Lung (tissue), 17 donors: ENCODE measurements at places on chromosomes 4 and X. TPM values are rescaled to one million over a fixed set of nuclear protein-coding genes. Genes with fewer than 3 reads are reported as not detected.

GRCh38 chr4:158121161-158121579 is 51.7 kb downstream of the GASK1B start:
- DNase-seq = no peak

Gene NAT8L
- 0.28 TPM for total RNA-seq

- no peak for DNase-seq
Observed at GRCh38 chrX:138150709-138151108, 560.8 kb downstream of the FGF13 start.

- DNase-seq = no peak
Observed at GRCh38 chr4:100935090-100935489, 412.2 kb downstream of the PPP3CA start.

DNA sequence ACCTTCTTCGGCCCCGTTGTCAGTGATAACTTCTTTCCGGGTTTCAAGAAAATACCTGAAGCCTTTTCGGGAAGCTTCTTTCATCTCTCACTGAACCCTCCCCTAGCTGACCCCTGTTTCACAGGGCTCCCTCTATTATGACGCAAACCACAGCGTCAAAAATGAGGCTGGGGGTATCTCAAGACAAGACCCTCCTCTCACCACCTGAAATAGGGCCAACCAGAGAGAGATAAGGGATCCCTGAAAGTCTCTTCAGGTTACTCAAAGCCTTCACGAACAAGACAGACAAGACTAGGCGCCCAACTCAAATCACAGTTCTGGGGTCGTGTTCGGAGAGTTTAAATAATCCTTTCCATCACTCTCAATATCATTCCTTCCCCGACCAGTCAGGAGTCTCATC is 1.2 kb downstream of the PHF8 start:
- DNase-seq = peak; percentile 29

- peak; percentile 17 for DNase-seq
Observed at GRCh38 chrX:133250184-133251100, 32.3 kb upstream of the TFDP3 start.

DNA sequence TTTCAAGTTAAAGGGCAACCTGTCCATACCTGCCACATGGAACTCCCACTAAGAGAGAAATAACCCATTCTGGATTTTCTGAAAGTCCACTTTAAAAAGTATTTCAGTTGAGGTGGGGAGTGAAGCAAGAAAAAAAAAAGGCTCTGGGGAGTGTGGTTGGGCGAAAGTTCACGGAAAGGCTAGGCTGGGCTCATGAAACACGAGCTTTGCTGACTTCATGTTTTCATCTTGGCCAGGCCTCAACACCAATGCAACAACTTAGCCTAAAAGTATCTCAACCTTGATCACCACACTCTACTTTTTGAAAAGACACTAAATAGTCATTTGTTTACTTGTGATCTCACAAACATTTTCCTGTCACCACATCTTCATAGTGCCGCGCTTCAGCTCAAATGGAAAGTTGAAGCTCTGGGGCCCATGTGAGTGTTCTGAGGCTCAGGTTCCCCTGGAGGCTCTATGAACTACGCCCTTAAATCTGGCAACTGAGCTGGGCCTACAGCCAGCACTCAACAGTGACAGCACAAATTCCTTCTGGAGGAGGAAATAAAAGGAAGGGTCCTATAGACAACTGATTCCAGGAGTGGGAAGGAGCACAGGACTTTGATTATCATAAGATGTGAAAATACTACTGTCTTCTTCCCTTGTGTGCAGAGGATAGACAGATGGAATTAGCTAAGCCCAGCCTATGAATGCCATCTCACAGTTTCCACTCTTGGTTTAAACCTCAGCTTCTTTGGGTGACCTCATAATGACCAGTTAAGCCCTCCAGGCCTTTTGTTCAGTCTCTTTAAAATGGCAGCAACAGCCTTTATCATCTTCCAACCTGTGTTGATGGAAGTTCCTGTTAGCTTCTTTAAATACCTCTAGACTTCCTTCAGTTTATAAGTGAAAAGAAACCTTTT is 5.1 kb downstream of the CD40LG start:
- DNase-seq = no peak

Gene IL15
- total RNA-seq = 10.6 TPM

GRCh38 chr4:3409571-3410091 is 32.1 kb upstream of the HGFAC start:
- no peak for DNase-seq

GRCh38 chr4:149754526-149754925 is 61.1 kb downstream of the IQCM start:
- DNase-seq = peak; percentile 1

Gene PLP1
- 9.3 TPM for total RNA-seq

Gene RHOXF1
- not detected for total RNA-seq
